ENCODE measurements at places on chromosomes 3 and 15. TPM values are rescaled to one million over a fixed set of nuclear protein-coding genes. Genes with fewer than 3 reads are reported as not detected.

DNA sequence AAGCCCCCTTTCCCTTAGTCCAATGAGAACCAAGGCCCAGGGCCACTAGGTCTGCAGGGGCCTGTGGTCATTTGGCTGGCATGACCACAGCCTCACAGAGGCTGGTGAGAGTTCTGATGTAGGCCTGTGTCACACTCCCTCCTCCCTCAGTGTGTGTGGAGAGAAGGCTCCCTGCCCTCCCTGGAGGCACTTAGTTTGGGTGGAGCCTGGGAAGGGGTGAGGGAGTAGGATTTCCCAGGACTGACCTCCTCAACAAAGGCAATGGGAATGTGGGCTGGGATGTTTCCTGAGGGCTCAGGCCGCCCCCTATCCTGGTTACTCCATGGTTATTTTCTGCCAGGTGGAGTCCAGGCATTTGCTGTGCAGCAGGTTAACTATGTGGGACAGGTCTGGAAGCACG is 7.6 kb downstream of the TEX264 start:
- no peak for DNase-seq

- no peak for DNase-seq
Observed at GRCh38 chr3:24905266-24905665, 410.6 kb upstream of the THRB start.

DNA sequence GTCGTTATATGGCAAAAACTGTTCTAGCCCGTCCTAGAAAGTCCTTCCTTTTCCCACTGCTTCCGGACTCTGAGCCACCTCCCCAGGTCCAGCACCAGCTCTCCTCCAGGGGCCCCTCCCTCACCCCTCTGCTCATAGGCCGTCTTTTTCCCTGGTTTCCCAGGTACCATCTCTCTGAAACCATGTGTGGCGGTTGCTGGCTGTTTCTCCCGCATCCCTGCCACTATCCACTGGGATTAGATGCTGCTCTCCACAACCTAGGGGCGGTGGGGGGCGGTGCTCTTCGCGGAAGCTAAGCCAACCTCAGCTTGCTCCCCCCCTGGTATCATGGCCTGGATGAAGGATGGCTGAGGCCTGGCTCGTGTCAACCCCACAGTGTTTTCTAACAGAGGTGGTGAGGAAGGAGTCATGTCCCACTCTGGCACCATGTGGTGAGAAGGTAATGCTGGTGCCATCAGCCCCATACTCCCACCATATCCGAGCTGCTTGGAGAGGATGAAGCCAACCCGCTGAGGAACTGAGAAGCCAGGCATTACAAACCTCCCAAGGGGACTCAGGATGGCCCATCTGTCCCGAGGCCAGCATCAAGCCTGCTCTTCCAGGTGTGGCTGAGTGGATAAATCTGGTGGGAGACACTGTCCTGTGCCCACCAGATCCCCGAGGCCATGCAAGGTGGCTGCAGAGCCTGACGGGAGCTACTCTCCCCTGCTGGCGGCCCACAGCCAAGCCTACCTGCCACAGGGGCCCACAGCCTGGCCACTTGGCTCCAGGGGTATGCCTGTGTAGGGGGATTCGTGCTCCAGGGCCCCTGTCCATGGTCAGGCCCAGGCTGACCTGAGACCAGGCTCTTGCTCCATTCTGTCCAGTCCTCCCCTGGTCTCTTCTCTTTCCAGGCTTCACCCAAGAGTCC is 27.9 kb upstream of the SLC41A3 start:
- no peak for DNase-seq

- DNase-seq: no peak
Observed at GRCh38 chr3:142787719-142788118, 63.9 kb downstream of the TRPC1 start.

Gene ACOX2
- total RNA-seq: 1.6 TPM

Gene PLCH1
- 19.2 TPM for total RNA-seq

Data from frontal cortex (tissue), 4 donors.